Sciatic nerve (tissue), 2 donors: ENCODE measurements at places on chromosomes 12 and 14. TPM values are rescaled to one million over a fixed set of nuclear protein-coding genes. Genes with fewer than 3 reads are reported as not detected.

The ALDH2 gene
- 75.3 TPM for total RNA-seq

The MFAP5 gene
- total RNA-seq, result 387 TPM

The GARIN6 gene
- total RNA-seq, result not detected

GRCh38 chr12:69474456-69474855 is 4.3 kb downstream of the FRS2 start:
- DNase-seq, result no peak
